ENCODE measurements at places on chromosomes 6 and 20.

DNA sequence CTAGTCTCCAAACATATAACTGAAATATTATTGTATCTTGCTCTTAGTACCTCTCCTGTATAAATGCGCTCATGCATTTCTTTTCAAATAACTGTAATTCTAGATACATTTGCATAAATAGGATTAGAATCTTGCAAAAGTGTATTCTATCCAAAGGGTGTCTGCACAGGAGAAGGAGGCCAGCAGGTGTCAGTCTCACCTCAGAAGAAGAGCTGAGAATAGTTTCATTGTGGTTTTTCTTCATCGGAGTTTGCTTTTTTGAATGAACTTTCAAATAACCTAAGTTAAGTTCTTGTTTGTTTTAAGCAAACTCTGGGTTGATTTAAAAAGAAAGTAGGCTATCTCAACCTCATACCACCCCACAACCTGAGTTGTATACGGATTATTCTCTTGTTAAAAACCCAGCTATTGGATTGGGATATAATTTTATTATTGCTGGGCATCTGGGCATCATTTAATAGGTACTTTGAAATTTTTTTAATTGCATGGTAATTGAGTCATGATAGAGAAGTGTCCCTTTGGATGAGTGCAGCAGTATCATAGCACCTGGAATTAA is 125.0 kb upstream of the MLIP start:
- no peak for DNase-seq

- DNase-seq = no peak
Observed at GRCh38 chr6:108961985-108962384, 113.8 kb downstream of the ARMC2 start.

GRCh38 chr20:13017235-13017634 is 8.5 kb downstream of the SPTLC3 start:
- DNase-seq = no peak

GRCh38 chr20:1272368-1273100 is 6.4 kb downstream of the SNPH start:
- DNase-seq = no peak

DNA sequence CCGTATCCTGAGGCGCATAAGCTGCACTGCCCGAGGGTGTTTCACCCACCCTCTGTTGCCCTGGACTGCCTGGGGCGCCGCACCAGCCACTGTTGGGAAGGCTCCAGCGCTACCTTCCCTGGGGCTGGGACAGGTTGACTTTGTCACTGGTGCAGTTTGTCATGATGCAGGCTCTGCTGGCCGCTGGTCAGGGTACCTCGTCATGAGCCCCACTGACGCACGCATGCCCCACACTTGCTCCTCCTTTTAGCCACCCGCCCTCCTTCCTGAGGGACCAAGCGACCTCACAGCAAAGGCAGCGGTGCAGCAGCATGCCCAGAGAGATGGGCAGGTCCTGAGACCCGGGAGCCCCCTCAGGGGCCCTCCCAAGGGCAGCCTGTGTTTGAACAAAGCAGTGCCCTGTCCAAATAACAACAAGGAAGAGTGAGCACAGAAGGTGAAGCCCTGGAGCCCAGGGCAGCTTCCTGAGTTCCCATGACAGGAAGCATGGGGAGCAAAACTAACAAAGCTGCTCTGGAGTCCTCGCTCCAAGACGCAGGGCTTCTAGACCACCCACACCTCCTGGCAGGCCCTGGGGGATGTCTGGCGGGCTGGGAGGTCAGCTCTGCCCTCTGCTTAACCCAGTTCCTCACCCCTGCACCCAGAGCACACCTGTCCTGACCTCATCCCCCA is 50.1 kb upstream of the SMOC2 start:
- DNase-seq = no peak

GRCh38 chr6:106614166-106614565 is 15.1 kb downstream of the RTN4IP1 start:
- no peak for DNase-seq

GRCh38 chr6:16625291-16626265 is 135.7 kb downstream of the ATXN1 start:
- DNase-seq = no peak

DNA sequence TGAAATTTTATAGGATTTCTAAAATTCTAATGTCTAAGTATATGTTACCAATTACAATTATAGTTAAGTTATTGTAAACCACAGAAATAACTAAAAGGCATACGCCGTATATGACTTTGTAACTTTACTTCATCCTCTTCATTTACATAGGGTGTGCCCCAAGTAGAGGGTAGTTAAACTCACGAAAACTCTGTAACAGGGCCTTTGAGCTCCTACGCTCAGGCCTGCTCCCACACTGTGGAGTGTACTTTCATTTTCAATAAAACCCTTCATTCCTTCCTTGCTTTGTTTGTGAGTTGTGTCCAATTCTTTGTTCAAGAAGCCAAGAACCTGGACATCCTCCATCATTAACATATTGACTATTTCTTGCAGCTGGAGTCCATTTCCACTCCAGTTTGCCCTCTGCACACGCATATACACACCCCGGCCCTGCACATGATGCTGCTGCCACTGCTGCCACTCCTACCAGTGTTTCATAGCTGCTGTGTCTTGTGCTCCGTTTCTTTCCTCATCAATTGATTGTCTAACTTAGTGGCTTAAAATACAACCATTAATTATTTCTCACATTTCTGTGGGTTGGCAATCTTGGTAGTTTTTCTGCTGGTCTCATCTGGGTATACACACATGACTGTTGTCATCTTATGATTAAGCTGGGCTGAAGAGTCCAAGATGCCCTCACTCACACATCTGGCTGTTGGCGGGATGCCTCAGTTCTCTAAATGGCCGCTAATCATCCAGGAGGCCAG is 33.0 kb upstream of the SCP2D1 start:
- no peak for DNase-seq

DNA sequence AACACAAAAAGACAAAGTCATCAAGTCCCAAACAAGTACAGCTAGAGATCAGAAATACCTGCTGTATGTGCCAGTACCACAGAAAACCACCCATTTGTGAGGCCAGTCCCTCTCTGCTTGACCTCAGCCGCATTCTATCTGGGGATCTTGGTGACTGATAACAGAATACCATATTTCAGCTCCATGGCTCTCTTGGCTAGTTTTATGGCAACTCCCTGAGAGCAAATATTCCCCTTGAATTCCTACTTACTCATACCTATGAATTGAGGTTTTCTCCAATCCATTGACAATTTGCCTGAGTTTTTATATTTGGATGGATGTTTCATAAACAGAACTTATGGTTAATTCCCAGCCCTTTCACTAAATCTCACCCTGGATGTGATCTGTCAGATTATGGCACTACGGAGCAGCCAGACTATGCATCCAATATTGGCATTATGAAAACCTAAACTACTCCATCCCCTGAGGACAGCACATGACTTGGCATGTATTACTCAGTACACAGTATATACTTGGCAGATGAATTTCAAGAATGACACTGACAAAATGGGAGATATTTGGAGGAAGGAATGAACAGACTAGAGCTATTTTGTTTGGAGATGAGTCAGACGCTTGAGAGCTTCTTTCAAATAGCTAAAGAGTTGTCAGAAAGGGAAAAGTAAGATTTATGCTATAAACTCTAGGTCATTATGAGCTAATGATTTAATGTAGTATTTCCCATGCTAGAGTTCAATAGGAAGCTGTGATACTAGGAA is 95.7 kb downstream of the PRDM1 start:
- DNase-seq = peak; percentile 49

- no peak for DNase-seq
Observed at GRCh38 chr6:132100388-132100990, 149.3 kb upstream of the CCN2 start.

- no peak for DNase-seq
Observed at GRCh38 chr6:156557911-156558259, 219.3 kb upstream of the ARID1B start.

DNA sequence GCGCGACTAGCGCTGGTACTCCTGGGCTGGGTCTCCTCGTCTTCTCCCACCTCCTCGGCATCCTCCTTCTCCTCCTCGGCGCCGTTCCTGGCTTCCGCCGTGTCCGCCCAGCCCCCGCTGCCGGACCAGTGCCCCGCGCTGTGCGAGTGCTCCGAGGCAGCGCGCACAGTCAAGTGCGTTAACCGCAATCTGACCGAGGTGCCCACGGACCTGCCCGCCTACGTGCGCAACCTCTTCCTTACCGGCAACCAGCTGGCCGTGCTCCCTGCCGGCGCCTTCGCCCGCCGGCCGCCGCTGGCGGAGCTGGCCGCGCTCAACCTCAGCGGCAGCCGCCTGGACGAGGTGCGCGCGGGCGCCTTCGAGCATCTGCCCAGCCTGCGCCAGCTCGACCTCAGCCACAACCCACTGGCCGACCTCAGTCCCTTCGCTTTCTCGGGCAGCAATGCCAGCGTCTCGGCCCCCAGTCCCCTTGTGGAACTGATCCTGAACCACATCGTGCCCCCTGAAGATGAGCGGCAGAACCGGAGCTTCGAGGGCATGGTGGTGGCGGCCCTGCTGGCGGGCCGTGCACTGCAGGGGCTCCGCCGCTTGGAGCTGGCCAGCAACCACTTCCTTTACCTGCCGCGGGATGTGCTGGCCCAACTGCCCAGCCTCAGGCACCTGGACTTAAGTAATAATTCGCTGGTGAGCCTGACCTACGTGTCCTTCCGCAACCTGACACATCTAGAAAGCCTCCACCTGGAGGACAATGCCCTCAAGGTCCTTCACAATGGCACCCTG is 1.6 kb downstream of the TPBG start:
- DNase-seq = no peak

DNA sequence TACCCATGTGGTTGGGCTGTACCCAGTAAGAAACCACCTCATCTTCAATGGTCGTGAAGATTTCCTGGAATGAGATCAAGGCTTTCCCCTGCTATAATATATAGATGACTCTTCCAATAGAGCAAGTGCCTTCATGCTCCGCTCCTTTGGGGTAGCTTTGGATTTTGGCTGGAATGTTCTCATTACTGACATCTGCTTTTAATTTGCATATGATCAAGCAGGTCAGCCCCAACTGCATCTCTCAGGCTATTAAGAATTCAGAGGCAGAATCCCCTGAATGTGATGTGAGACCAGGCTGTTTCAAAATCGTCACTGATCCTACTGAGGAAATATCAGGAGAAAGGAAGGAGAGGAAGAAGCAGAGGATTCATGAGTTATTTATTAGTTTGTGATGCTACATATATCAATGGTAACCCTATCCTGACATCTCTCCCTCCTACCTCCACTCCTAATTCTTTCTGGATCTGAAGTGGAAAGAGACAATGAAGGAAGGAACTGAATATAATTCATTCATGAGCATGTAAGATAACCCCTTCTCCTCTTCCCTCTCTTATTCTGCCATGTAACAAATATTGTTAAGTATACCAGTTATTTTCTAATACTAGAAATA is 47.6 kb upstream of the FUCA2 start:
- no peak for DNase-seq

- DNase-seq = no peak
Observed at GRCh38 chr20:48862279-48862678, 34.5 kb upstream of the PREX1 start.

DNA sequence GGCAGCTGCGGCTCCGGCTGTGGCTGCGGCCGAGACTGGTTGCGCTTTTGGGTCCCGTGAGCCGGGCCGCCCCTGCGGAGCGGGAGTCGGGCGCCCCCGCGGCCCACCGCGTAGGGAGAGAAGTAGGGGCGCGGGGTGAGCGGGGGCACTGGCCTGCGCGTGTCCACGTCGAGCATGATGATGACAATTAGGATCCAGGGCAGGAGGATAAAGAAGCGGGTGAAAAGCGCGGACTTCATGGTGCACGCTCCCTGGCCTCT is 739 bp downstream of the B3GAT2 start:
- DNase-seq = no peak

DNA sequence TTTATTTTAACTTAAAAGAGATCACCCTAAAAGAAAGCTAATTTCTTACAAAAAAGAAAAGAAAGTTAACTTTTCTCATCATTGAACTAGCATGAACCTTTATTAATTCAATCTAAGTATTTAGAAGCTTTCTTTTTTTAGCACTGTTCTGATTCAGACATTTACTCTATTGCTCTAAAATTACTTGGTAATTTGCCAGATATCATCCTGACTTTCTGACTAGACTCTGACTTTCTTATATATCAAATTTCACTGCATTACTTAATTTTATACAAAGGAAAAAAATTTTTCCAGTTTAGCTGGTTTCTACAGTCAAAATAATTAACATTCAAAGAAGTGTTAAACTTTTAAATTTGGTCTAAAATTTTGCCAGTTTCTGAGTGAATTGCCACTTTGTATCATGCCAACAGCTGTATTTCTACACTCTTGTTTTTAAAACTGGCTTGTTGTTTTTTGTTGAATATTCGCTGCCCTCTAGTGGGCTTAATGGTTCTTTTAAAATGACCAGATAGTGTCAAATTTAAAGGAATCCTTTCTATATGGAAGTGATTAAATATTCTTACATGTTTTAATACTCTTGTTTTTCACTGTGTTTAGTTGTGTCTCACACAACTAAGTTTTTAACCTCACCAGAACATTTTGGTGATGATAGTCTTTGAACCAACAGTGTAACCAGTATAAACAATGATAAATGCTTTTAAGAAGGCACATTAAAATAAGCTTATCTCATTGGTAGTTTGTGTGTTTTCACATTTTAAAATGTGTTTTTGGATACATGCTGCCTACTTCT is 102.0 kb downstream of the POPDC3 start:
- DNase-seq = no peak
